Fibroblast of mammary gland (primary cell): ENCODE measurements at places on chromosomes 7 and 10.

DNA sequence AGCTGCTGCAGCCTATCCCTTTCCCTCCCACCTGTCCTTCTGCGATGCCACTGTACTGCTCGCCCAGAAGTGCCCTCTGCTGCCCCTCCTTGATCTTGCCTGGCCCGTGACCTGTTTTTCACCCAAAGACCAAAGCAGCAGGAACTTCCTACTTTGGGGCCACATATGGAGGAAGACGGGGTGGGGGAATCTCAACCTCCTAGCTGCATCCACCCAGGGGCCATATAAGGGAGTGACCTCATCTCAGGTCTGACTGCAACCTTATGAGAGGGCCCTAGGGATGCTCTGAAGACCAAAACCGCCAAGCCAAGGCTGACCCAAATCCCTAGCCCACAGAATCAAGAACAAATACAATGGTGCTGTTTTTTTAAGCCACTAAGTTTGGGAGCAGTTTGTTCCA is 15.7 kb downstream of the PRKCQ start:
- no peak for DNase-seq

DNA sequence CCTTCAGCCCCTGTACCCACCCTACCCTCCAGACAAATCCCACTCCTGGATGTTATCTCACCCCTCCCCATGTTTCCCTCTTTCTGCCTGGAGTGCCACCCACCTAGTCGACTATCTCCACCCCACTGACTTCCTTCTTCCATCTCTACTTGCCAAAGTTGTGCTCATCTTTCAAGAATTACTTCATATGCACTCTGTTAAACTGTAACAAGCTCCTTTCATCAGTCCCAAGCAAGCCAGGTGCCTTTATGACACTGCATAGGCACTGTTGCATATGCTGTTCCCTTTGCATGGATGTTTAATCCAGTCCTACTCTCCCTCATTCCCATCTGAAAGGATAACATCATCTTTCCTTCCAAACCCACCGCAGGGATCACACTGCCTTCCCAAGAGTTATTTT is 8.9 kb upstream of the CDK1 start:
- no peak for DNase-seq

- peak; percentile 65 for DNase-seq
These were observed 34.0 kb downstream of the GNA12 start for GRCh38 chr7:2809903-2810625.

DNA sequence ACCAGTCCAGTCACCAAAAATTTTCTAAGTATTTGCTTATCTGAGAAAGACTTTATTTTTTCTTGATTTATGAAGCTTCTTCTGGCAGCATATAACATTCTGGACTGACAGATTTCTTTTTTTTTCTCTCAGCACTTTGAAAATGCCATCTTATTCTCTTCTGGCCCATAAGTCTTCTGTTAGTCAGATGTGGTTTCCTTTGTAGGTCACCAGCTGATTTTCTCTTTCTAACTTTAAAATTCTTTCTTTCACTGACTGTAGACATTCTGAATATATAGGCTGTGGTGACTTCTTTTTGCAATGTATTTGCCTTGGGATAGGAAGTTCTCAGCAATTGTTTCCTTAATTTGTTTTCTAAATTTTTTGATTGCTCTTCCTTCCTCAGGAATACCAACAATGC is 172.5 kb downstream of the CCDC7 start:
- no peak for DNase-seq

- DNase-seq, result no peak
These were observed 33.9 kb downstream of the ECHDC3 start for GRCh38 chr10:11776080-11776479.

DNA sequence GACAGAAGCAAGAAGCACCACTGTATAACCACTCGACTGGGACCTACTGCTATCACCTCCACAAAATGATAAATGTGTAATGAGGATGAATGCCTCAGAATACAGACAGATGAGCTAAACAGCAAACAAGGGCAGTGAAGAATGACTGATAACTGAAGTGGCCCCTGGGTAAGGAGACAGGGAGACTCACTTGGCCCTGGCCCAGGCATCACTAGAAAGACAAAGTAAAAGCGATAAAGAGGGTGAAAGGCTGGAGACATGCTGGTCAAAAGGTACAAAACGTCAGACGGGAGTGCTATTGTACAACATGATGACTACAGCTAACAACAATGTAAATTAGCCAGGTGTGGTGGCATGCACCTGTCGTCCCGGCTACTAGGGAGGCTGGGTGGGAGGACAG is 27.8 kb upstream of the APBB1IP start:
- DNase-seq, result no peak

- DNase-seq, result no peak
These were observed at the start of gene IRF5 for GRCh38 chr7:128937647-128938543. IRF5 (plus strand) TSS chr7:128937927; CDS start chr7:128942082, 4,155 bp downstream.

- DNase-seq, result no peak
These were observed 292.9 kb downstream of the LHFPL3 start for GRCh38 chr7:104621321-104621720.

- no peak for DNase-seq
These were observed 59.2 kb downstream of the AKR1E2 start for GRCh38 chr10:4885162-4885561.

- DNase-seq, result peak; percentile 88
These were observed 153.2 kb upstream of the LYZL2 start for GRCh38 chr10:30782537-30783461.

DNA sequence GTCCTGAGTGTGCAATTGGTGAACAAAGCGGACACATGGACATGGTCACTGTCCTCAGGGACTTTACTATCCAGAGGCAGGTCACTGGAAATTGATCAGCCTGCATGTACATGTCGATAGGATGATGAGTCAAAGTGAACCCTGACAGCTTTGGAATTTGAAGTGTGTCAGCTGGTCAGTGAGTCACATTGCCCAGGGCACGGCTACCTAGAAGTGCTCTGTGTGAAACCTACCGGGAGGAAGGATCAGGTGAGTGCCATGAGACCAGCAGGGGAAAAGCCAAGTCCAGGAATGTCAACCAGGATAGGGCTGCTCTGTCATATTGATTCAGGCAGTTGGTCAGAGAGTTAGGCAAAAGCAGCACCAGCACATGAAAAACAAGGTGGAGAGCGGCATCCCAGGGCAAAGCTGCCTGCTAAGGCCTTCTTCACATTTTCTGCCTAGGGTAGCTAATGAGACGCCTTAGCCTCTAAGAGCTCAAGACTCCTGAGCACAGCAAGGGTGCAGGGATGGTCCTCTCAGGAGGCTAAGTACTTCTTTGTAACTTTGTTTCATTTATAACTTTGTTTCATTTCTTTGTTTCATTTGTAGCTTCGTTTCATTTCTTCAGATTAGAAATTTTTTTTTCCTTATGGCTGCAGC is 19.4 kb upstream of the PDCD4 start:
- peak; percentile 33 for DNase-seq

DNA sequence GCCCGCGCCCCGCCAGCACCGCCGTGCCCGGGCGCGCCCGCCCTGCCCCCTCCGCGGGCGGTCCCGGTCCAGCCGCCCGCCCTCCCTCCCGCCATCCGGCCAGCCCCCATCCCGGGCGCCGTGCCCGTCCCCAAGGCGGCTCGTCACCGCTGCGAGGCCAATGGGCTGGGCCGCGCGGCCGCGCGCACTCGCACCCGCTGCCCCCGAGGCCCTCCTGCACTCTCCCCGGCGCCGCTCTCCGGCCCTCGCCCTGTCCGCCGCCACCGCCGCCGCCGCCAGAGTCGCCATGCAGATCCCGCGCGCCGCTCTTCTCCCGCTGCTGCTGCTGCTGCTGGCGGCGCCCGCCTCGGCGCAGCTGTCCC is at the start of gene HTRA1:
Gene HTRA1, plus strand, starts transcription at position 187 of the 362 bp plus-strand sequence. Its CDS starts 100 bp downstream, at position 287.
- DNase-seq, result peak; percentile 78

GRCh38 chr7:140637400-140637799 is 3.2 kb downstream of the DENND2A start:
- no peak for DNase-seq

DNA sequence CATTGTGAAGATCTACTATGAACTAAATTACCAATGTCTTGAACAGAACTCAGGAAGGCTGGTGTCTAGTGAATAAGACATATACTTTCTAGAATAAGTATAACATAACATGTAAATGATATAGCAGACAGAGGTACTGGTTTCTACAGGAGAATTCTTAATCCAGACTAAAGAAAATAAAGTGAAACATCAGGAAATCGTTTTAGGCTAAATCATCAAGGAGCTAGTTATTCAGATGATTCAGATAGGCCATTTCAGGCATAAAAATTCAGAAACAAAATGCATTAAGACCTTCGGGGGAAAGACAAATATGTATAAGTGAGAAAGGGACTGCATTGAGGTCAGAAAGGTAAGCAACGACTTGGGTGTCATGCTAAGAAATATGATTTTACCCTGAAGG is 170.6 kb downstream of the LRRN3 start:
- DNase-seq, result no peak

GRCh38 chr10:31083765-31084184 is 52.1 kb upstream of the ZNF438 start:
- DNase-seq, result peak; percentile 64

DNA sequence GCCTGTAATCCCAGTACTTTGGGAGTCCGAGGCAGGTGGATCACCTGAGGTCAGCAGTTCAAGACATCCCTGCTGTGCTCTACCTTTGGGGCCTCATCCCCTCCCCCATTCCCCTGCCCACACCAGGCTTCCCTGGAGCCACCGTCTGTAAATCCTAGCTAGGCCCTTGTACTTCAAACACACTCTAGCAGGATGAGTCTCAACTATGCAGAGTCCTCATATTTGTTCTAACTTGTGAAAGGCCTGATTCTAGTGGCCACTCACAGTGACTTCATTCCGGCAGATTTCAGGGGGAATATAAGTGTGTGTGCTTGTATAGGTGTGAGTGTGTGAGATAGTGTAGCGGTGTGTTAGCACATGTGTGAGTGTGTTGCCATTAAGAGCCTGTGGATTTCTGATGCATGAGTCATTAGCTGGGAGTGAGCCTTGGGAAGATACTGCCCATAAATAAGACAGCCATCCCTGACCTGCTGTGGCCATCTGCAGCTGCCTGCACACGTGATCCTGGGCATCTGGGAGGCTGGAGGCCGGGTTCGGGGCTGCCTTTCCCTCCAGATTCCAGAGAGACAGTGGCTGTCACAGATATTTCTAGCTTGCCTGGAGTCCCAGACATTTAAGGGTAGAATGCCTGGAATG is 1.7 kb upstream of the NEURL1 start:
- peak; percentile 94 for DNase-seq

DNA sequence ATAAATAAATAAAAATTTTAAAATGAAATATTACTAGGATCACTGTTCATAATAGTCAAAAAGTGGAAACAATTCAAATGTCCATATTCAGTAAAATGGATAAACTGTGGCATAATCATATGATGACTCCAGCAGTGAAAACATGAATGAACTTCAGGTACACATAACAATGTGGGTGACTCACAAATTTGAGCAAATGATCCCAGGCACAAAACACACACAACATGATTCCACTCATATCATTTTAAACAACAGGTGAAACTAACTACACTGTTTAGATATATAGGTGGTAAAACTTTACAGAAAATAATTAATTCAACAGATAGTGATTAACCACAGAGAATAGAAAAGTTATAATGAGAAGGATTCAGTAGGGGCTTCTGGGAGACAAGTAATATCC is 14.7 kb upstream of the SAMD8 start:
- no peak for DNase-seq

DNA sequence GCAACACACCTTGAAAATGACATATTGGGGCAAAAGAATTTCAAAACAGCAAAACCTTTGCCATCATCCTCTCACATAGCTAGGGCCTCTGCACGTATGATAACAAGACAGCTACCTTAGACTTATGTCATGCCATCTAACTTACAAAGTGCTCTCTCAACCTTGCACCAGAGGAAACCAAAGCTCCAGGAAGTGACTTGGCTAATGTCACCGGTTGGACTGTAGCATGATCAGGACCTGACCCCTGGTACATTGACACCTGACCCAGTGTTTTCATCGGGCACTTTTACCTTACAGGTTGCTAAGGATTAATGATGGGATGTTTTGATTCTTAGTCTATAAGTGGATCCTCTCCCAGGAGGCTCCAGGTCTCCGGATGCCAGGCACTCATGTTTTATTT is 529.8 kb upstream of the GALNT17 start:
- DNase-seq, result no peak

GRCh38 chr7:121961089-121961867 is 88.3 kb downstream of the PTPRZ1 start:
- peak; percentile 84 for DNase-seq

GRCh38 chr7:121278120-121279021 is 50.4 kb upstream of the WNT16 start:
- peak; percentile 77 for DNase-seq

DNA sequence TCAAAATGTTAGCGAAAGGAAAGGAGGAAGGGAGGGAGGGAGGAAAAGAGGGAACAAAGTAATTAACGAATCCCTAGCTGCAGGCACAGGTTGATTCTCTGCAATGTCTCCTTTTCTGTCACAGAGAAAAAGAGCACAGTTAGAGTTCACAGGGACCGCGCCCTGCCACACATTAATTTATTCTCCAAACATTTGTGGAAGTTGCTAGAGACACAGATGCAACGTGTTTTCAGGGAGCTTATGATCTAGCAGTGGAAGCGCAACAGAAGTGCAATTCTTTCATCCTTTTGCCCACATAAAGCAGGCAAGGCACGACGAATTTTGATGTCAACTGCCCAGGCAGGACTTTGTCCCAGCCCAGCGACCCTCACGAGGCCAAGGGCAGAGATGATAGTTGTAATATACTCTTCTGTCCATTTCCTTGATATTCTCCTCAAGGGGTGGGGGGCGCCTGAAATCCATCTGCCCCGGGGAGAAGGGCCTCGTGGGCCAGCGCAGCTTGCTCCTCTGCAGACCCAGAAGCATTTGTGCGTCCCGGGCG is 101.7 kb upstream of the ZNF438 start:
- DNase-seq, result no peak

DNA sequence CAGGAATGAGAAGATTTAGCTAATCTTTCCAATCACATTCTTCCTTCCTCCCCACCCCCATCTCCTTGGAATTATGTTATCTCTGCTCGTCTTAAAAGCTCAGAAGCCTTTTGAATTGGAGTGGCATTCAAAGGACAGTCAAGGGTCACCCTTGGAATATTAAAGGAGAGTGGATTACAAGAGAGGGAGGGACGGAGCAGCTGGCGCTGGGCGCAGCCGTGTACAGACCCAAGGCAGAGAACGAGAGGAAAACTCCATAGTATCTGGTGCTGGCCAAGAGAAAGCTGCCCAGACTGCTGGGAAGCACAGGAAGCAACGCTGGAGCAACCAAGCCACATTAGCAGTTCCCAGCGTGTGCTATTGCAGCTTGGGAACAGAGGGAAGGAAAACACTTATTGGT is 95.7 kb downstream of the POU6F2 start:
- DNase-seq, result no peak
